Cerebellum (tissue), 4 donors: ENCODE measurements at places on chromosomes 12 and 14. TPM values are rescaled to one million over a fixed set of nuclear protein-coding genes. Genes with fewer than 3 reads are reported as not detected.

DNA sequence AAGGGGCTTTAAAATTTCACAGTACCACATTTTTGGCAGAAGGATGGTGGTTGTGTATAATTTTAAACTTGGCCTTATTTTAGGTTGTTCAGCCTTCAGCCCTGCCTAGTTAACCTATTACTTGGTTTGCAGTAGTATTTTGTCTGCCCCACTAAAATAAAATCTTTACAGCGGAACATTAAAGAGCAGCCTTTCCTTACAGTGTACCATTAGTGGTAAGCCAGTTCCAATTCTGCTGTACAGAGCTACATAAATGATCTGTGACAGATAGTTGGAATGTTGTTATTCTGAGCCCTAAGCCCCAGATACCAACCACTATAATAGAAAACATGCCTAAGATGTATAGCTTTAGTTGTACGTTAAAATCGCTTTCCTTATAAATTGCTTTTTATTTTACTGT, 56.2 kb downstream of the SLC38A6 start:
- no peak for DNase-seq

DNA sequence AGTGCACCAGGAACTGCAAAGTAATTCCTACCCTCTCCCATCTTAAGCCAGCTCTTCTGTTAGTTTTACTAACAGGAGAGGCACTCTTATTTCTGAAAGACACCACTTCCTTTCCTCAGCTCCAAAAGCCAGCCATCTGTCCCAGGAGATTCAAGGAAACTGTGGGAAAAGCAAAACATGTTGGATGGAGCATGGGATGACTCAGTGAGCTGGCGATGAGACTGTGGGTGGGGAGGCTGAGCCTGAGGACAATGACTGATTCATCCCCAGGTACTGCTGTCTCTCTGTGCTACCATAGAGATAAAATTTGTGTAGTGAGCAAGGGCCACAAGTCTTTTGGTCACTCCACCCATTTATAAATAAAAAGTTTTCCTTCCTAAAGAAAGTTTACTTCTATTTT, 141.4 kb downstream of the MYRFL start:
- no peak for DNase-seq

- DNase-seq, result no peak
Measured at GRCh38 chr14:96960598-96961116, 163.5 kb downstream of the VRK1 start.

DNA sequence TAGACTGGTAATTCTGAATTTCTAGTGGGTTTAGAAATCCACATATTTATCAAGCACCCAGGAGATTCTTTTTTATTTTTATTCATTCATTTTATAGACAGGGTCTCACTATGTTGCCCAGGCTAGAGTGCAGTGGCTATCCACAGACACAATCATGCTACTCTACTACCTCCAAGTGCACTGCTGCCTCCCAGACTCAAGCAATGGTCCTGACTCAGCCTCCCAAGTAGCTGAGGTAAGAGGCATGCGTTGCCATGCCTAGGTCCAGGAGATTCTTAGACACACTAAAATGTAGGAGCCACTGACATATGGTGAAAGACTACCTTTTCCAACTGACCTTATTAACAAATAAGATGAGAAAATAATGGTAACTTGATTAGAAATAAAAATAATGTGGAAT, 38.9 kb downstream of the KIF21A start:
- no peak for DNase-seq

DNA sequence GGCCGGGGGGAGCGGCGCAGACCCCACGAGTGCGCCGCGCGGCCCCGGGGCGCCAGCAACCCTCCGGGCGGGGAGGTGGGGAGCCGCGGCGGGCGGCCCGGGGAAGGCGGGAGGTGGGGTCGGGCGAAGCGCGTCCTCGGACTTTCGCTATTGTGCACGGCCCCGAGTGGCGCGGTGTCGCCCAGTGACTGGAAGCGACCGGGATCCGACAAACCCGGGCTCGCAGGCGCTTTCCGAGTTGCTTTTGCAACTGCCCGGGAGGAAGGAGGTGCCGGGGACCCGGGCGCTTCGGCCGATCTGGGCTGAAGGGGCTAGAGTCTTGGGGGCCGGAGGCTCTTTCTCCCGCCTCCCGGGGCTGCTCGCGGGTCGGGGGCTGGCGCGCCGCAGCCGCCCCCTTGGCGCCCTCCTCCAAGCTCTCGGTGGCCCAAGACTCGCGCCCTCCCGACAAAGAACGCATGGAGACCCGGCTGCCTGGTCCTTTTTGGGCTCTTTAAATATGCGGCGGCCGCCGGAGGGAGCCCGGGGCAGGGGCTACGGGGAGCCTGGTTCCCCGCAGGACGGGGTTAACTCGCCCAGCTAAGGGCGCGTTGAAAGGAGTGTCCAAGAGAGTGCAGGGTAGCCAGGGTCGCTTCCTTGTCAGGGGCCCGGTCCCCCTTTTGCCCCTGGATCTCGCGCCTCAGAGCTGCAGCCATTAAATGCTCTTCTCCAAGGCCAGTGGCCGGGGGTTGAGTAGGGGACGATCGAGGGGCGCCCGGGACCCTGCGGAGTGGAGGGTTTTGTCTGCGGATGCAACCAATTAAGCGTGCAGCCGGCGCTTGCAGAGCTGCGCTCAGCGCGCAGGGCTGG, 1.4 kb downstream of the HMGA2 start:
- no peak for DNase-seq

Gene P2RX2
- not detected for total RNA-seq

Gene CAPZA3
- not detected for total RNA-seq
